ENCODE measurements at places on chromosomes 4 and X.

GRCh38 chr4:70938086-70938485, 35.9 kb downstream of the MOB1B start:
- DNase-seq: no peak

DNA sequence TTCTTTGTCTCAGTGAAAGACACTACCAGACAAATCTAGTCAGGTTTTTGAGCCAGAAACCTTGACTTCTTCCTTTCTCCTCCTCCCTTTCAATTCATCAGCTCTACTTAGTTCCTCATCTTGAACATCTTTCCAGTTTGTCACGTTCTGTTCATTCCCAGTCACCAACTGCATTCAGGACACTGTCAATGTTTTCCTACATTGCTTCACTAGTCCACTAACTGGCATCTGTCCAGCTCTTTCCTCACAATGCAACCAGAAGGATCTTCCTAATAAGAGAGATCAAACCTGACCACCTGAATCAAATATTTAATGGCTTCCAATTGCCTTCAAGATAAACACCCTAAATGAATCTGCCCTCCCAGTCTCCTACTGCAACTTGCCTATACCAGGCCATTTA, 52.5 kb downstream of the SYNPO2 start:
- DNase-seq: no peak

DNA sequence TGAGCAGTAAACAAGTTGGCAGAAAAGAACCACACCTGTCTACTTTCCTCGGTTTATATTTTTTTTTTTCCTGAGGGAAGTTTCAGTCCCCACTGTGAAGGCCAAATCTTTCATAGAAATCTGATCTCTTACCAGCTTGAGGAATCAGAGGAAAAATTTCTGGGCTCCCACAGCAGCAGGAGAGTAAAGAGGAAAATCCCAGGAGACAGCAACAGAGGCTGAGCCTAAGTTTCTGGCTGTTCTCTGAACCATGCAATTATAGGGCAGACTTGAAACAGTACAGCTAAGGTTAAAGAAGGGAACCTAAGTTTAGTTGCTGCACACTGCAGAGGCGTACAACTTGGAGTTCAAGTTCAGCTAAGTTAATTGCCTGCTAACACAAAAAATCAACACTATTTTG, 1090.9 kb upstream of the INTU start:
- no peak for DNase-seq

- no peak for DNase-seq
These were observed 382.7 kb upstream of the GALNTL6 start for GRCh38 chr4:171430495-171430894.

- no peak for DNase-seq
These were observed 95.4 kb upstream of the FRG1 start for GRCh38 chr4:189845145-189845846.

All from stimulated activated CD4-positive, alpha-beta T cell treated with anti-CD3 and anti-CD28 coated beads, Interleukin-1b, Interleukin-23, amount 100 ng/mL, for 4 hours (primary cell).